Fibroblast of lung (primary cell): ENCODE measurements at places on chromosomes 2 and 18. TPM values are rescaled to one million over a fixed set of nuclear protein-coding genes. Genes with fewer than 3 reads are reported as not detected.

The UGT1A7 gene
- total RNA-seq = not detected in 2 replicates

The POTEC gene
- not detected in 2 replicates for total RNA-seq

The ERFE gene
- 1.3 and 1.5 TPM in 2 replicates for total RNA-seq

The YES1 gene
- 49.5 and 79.6 TPM in 2 replicates for total RNA-seq

The UGT1A4 gene
- total RNA-seq = not detected in 2 replicates

The CDH19 gene
- total RNA-seq = not detected in 2 replicates
